Transverse colon (tissue), 4 donors: ENCODE measurements at places on chromosomes 7 and 10. TPM values are rescaled to one million over a fixed set of nuclear protein-coding genes. Genes with fewer than 3 reads are reported as not detected.

The WNT2 gene
- not detected for total RNA-seq

The RHOBTB1 gene
- 13.1 TPM for total RNA-seq

The TUBB8 gene
- not detected for total RNA-seq

The CUZD1 gene
- 1.1 TPM for total RNA-seq

The ADARB2 gene
- total RNA-seq, result 2.0 TPM

The EZH2 gene
- 7.6 TPM for total RNA-seq

The C10orf105 gene
- total RNA-seq, result not detected

The FAM237B gene
- not detected for total RNA-seq

The SPDYE8 gene
- total RNA-seq, result not detected

The BTBD16 gene
- not detected for total RNA-seq

The LIPJ gene
- total RNA-seq, result not detected

The INMT gene
- 3.8 TPM for total RNA-seq

The LRMDA gene
- 4.1 TPM for total RNA-seq

The IFIT5 gene
- 12.4 TPM for total RNA-seq

The TEX47 gene
- total RNA-seq, result not detected

The PTF1A gene
- not detected for total RNA-seq

The GRB10 gene
- total RNA-seq, result 8.8 TPM

The NPC1L1 gene
- total RNA-seq, result not detected

The MYO3A gene
- 0.27 TPM for total RNA-seq

The ERCC6 gene
- 18.3 TPM for total RNA-seq

The CALN1 gene
- not detected for total RNA-seq

The NME8 gene
- total RNA-seq, result not detected

The MYO1G gene
- 2.5 TPM for total RNA-seq

The PNLIPRP2 gene
- 4.2 TPM for total RNA-seq

The EVX1 gene
- total RNA-seq, result 17.2 TPM

The ZC3HAV1L gene
- 71.4 TPM for total RNA-seq

The TASOR2 gene
- total RNA-seq, result 106 TPM

The SLC13A4 gene
- total RNA-seq, result 3.0 TPM

The ERVW-1 gene
- not detected for total RNA-seq

The ITIH2 gene
- total RNA-seq, result not detected

The PANK1 gene
- total RNA-seq, result 4.6 TPM

The ZPBP gene
- total RNA-seq, result not detected

The ZNF775 gene
- total RNA-seq, result 15.7 TPM

The CNTNAP2 gene
- total RNA-seq, result 0.60 TPM

The SOSTDC1 gene
- total RNA-seq, result 5.6 TPM

The ZCWPW1 gene
- 2.4 TPM for total RNA-seq

The IL2RA gene
- total RNA-seq, result 0.79 TPM
